ENCODE measurements at places on chromosomes 7 and 10. TPM values are rescaled to one million over a fixed set of nuclear protein-coding genes. Genes with fewer than 3 reads are reported as not detected.
A peak's percentile ranks its signal among the peaks of the same experiment; 100 is the strongest.

C10orf105 gene
- not detected for total RNA-seq

CARD11 gene
- 0.80 TPM for total RNA-seq

TMEM130 gene
- not detected for total RNA-seq

CYP2C18 gene
- total RNA-seq = 27.2 TPM

PSD gene
- total RNA-seq = 2.0 TPM

MPP7 gene
- 53.6 TPM for total RNA-seq

HSPA12A gene
- total RNA-seq = 3.9 TPM

PAX4 gene
- total RNA-seq = not detected

CPVL gene
- 5.0 TPM for total RNA-seq

DNA sequence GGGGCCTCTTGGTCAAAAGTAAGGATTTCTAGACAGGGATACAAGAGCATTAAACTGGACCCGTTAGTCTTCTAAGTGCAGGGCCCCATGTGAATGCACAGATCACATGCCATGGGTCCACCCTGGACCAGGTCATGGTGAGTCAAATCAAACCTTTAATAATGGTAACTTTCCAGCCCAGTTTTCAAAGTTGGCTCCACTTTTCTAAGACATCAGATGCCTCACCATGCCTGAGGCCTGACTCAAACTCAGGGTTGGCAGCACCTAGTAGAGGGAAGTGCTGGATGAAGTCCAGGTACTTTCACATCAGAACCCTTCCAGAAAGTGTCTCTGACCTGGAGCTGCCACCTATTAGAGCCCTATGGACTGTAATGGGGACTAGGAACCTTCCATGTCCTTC, 9.7 kb upstream of the SMIM30 start:
- ATAC-seq = no peak

DNA sequence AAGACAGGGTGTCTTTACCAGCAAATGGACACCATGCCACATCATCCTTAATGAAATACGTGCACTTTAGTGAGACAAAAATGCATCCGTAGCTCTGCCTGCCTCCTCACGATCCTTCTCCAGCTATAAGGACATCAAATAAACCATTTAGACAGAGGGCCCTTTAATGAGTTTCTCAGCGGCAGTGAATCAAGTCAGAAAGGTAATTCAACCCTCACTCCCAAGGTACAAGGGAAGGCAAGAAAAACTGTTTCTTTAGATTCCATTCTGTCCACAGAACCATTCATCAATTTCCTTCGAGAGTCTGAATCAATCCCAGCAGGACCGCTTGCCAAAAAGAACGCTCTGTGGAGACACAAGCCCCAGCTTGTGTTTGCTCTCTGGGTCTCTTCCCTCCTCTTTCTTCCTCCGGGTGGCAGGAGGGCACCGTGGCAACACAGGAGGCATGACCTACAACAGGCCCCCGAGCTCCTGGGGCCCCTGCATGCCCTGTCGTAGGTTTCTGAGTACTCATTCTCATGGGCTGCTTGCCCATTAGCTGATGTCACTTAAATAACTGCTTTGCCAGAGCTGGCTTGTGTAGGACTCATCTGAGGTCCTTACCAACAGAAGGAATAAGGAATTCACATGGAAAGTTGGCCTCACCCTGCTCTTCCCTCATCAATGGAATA, 297.8 kb upstream of the PRKCQ start:
- no peak for ATAC-seq

- no peak for ATAC-seq
Measured at GRCh38 chr10:119768455-119769094, 42.7 kb downstream of the INPP5F start.

- ATAC-seq = no peak
Measured at GRCh38 chr10:16950656-16951601, 133.7 kb upstream of the RSU1 start.

GRCh38 chr7:92723943-92724342, 112.4 kb downstream of the CDK6 start:
- ATAC-seq = no peak

GRCh38 chr10:77479586-77479985, 158.0 kb downstream of the KCNMA1 start:
- ATAC-seq = no peak

GRCh38 chr10:91250341-91250740, 29.9 kb downstream of the PCGF5 start:
- no peak for ATAC-seq

DNA sequence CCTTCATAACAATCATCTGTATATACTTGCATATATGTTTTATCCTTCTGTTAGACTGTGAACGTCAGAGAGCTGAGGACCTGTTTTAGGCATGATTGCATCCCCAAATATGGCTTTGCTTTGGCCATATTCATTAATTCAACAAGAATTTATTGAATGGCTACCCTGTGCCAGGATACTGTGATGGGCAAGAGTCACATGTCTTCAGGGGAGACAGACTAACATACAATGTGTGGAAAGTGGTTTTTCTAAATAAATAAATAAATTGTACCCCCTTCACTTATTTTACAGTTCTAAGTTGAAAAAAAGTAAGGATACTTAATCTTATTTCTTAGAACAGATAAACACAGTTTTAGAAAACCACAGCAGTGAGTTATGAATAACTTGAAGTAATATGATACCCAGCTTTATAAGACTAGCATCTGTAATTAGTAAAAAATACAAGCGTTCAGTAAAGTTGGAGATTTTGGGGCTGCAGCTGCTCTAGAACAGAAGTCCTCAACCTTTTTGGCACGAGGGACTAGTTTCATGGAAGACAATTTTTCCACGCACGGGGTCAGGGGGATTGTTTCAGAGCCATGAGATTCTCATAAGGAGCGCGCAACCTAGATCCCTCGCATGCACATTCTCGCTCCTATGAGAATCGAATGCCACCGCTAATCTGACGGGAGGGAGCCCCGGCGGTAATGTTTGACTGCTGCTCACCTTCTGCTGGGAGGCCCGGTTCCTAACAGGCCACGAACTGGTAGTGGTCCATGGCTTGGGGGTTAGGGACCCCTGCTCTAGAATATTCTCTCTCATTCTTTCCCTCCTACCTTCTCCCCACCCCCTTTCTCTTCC, 89.4 kb upstream of the MTPN start:
- no peak for ATAC-seq

- no peak for ATAC-seq
Measured at GRCh38 chr7:114977277-114977676, 55.4 kb downstream of the MDFIC start.

- ATAC-seq = no peak
Measured at GRCh38 chr7:108808549-108809266, 239.0 kb downstream of the DNAJB9 start.

DNA sequence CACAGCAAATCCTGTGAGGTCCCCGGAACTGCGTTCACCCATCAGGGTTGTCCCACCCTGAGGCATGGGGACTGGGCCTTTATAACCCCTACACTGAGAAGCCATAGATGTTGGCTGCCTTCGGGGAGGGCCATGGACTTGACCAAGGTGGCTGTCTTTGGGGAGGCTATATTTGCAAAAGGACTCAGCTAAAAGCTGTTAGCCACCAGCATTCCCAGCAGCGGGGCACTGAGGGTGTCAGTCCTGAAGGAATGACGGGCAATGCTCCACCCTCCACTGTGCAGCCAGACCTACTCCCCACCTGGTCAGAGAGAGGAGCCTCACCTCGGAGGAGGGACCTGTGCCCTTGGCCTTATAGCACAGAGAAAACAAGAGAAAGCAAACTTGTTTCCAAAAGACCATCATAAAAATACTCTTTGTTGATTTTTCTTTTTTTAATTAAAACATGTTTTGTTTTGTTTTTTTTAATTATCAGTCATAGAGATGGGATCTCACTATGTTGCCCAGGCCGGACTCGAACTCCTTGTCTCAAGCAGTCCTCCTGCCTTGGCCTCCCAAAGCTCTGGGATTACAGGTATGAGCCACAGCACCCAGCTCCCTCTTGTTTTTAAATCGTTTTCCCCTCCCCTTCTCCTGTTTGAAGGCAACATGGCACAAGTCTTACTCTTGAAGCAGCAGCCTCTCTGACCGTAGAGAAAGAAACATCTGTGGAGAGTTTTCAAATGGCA, 26.7 kb upstream of the CUX1 start:
- no peak for ATAC-seq

- peak; percentile 48 for ATAC-seq
Measured at GRCh38 chr10:13099144-13099665, 758 bp upstream of the OPTN start.

GRCh38 chr7:44284216-44284615, 41.2 kb downstream of the CAMK2B start:
- ATAC-seq = no peak

DNA sequence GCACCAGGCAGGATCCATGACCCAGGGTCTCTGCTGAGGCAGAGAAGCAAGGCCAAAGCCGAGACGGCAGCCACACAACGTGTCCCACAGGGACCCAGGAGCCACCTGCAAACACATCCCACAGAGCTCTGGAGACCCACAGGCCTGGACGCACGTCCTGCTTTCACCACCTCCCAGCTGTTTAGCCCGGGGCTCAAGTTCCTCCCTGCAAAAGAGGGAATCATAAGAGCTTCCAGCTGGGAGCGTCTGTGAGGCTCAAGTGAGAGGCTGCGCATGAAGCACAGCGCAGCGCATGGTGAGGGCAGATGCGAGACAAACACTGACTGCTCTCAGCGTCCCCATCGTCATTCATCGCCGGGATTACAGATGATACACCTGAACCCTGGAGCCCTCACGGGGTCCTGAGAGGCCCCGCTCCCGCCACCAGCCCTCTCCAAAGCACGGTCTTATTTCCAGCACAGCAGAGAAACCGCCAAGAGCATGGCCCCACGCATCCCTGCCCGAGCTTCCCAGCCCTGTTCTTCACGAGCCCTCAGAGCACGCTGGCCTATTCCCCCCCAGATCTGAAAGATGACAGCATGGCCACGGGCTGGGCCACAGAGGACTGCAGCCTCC, 88.7 kb downstream of the MAD1L1 start:
- no peak for ATAC-seq

DNA sequence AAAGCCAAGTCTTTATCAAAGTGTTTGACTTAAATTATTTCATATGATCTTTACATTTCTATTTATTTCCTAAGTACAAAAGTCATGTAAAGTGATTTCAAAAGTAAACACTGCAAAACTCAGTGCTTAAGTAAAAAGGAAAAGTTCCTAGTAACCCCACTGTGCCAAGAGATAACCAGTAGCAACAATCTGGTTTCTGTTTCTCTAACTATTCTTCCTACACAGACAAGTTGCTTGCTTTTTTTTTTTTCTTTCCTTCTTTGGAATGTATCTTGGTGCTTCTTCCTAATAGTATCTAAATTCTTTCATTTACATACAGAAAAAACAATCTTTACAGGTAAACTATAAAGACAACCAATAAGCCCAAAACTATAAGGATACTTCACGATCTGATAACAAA, 3.1 kb downstream of the JCAD start:
- ATAC-seq = no peak

DNA sequence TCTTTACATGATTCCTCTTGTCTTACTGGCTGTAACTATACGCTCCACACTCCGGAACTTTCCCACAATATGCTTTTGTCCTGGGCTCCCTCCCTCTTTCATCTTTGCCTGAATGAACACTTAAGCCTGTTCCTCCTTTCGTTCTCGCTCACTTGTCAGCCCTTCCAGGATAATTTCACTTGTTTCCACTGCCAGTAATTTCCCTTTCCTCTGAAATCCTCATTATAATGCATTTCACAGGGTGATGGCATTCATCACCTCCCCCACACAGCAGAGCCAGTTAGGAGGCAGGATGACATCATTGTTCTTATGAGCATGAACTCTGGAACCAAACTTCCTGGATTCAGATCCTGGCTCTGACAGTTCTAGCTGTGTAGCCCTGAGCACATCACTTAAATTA, 372.6 kb downstream of the GPR158 start:
- ATAC-seq = no peak

DNA sequence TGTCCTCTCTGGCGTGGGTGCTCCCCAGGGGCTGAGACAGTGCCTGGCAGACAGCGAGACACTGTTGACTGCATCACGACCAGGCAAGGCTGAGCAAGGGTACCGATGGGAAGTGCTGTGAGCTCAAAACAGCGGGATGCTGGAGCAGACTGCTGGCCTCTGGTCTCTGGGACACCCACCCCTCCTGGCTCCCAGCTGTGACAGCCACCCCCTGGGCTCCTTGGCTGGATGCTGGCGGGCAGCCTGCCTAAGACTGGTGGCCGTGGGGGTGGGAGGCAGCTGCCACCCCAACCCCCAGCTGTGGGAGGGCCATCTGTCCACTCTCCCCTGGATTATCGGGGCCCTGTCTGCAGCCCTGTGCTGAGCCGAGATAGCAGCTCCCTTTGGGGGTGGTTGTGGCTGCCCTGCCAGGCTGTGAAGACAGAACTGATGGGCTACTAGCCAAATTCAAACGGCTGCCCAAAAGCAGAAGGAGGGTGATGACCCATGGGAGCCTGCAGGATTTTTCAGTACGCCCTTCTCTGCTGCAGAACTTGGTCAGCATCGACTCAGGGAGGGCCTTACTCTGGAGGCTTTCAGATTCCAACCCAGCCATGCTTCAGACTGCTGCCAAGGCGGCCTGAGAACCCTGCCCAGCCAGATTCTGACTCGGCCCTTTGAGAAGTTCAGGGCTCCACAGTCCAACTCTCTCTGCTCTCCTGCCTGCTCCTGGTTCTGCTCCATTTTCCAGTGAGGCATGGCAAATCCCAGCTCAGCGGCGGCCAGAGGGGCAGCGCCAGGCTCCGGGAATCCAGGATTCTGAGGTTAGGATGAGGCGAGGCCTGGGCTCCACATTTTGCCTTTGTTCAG, 125.3 kb downstream of the NEURL1 start:
- no peak for ATAC-seq

- ATAC-seq = no peak
Measured at GRCh38 chr7:74233655-74234285, 20.4 kb downstream of the RFC2 start.

DNA sequence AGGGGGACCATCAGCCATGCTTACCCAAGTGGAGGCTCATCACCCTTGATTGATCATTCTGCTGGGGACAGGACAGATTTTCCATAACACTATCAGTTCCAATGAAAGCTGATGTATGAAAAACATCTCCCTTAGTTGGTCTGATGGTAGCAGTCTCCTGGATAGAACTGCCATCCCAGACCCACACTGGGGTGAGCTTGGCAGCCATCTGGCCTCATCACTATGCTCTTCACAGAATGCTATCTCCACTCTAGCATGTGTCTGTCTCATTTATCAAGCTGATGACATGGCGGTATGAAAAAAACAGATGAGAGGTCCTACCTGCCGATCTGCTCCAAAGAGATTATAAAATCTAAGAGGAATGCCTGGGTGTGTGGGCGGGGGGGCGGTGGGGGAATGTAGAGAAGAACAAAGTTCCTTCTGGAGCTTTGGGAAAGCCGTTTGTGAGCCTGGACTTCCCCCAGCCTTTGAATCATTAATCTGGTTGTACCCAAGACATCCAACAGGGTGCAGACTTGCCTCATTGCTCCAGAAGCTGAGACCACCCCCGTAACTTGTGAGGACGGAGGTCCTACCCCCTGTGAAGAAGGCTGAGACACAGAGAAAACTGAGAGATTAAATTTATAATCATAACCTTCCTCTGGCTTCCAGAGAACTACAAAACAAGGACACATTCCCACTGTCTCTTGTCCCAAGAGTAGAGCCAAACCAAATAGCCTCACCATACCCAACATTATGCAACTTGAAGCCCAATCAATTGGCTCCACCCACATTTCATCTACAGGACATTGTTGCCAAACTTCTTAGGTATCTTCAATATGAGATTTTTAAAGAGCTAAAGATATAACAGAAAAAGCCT, 340.8 kb downstream of the KCNMA1 start:
- no peak for ATAC-seq

Data from esophagus mucosa (tissue), 1 donor.